GOT3 (cell line): ENCODE measurements at places on chromosomes 11 and 22.

DNA sequence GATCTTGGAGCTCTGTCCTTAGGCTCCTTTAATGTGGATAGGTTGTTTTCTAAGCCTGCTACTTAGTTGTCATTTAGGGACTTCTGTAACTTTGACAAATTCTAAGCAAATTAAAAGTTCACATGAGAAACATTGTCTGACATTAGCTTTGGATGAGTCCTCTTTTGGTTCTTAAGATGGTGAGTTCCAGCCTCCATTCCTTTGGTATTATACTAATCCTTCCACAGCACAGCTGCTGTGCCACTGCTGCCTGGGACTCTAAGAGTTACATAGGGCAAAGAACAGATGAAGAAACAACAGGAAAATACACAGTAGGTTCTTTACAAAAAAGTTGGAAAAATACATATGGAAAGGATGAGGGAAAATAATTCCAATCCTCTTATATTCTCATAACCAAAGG lies 25.3 kb upstream of the PIK3C2A start:
- no peak for DNase-seq

- DNase-seq: no peak
Observed at GRCh38 chr11:68783216-68783821, 32.0 kb upstream of the TESMIN start.

DNA sequence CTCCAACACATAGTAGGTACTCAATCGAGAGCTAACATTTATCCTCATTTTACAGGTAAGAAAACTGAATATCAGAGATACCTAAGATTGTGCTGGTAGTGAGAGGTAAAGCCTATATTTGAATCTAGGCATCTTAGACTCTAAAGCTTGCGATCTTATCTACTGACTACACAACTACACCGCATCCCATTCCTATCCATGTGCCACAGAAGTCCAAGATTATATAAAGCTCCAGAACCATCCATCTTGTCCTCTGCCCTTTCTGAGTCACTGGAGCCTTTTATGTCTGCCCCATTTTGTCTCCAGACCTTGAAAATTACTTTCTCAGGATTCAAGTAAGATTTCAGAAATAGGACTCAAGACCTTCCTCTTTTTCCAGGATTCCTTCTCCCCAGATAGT lies 84.4 kb downstream of the OR5AK2 start:
- no peak for DNase-seq

- no peak for DNase-seq
Observed at GRCh38 chr11:8937159-8937558, 4.4 kb upstream of the C11orf16 start.

- no peak for DNase-seq
Observed at GRCh38 chr22:46584081-46584921, 35.9 kb upstream of the GRAMD4 start.

GRCh38 chr11:8267280-8267679 lies 3.6 kb upstream of the LMO1 start:
- no peak for DNase-seq

DNA sequence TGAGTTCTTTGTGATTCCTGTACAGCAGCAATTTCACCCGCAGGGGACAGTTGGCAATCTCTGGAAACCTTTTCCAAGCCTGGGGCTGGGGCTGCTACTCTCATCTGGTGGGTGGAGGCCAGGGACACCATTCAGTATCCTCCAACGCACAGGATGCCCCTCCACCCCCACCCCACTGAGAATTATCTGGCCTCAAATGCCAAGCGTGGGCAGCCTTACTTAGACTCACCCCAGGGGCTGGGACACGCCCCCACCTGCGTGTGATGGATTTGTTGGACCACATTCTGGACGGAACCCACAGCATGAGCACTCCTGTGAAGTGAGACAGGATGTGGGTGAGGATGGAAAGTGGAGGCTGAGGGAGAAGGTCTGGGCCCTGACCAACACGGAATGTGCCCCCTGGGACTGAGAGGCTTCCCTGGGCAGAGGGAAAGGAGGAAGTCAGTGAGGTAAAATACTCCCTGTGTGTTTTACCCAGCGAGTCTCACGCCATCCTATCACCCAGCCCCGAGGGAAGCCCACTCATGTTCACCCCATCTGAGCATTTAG lies 13.7 kb downstream of the RASD2 start:
- DNase-seq: no peak

DNA sequence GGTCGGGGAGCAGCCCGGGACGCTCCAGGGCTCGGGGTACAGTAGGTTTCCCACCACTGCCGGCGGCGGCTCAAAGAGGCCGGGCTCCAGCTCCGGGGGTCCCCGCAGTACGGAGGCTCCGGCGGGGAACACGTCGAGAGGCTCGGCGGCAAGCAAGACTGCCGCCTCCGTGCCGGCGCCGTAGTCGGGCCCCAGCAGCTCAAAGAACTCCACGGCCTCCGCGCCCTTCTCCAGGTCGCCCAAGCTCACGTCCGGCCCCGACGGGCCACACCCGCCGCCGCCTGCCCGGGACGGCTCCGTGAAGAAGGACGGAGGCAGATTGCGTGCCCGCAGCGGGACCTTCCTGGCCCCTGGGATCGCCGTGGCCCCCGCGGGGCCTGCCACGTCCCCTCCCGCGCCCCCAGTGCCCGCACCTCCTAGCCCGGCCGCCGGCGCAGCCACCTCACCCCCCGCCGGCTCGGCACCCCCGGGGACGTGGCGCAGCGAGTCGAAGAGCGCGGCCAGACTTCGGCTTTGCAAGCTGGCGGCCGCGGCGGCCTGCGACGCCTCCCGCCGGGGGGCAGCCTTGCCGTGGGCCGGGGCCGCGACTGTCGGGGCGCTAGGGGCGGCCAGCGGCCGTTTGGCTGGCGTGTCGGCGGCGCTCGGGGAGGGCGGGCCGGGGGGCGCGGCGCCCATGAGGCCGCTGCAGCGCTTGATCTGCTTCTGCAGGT lies 775 bp downstream of the FAM181B start:
- no peak for DNase-seq

DNA sequence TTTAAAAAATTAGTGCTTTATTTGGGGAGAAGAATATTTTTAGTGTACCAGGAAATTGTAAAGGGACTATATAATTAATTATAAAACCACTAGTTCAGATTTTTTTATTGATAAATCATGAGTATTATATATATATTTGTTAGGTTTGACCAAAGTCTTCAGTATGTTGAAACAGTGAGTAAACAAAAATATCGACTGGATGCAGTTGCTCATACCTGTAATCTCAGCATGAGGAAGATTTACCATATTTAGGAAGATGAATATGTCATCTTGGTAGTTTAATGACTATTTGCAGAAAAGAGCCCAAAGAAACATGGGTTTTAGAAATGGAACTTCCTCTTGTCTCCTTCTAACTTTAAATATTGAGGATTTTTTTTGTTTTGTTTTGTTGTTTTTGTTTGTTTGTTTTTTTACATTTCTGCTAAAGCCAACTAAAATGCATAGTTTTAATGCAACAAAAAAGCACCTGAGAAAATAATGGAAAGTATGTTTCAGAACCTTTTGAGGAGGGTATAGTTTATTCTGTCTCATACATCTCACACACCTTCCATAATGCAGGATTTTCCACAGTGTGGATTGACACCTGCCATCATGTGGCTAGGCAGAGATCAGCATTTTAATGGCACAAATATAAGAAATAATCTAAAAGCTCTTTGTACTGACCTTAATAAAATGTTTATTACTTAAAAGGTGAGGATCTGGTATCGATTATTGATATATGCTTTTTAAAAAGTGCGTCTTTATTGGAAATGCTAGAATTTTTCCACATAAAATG lies 114.3 kb downstream of the ARHGAP42 start:
- DNase-seq: no peak

DNA sequence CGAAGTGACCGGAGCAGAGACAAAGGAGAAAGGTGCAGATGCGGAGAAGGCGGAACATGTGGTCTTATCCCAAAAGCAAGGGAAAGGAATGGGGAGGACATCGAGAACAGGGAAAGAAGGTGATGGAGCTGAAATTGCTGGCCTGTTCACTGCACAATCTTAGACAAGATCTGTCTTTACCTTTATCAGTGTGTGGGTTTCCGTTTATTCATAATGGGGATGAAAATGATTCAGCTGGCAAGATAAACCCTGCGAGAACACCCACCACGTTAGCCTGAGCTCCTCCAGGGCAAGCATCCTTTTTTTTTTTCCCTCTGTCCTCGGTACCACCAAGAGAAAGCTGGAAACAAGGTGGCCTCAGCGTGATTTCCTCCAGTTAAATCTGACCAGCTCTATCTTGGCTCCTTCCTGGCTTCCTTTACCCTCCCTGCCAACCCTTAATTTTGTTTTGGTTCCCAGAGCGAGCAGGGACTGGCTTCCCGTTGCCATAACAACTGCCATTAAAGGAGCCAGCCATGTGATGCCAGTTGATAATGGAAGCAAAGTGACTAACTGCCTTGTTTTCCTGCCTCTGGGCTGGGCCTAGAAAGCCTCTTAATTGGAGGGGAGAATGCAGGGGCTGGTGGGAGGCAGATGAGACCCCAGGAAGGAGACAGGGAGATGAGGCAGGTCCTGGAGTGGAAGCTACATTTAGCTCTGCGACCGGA lies 4.2 kb downstream of the SGSM1 start:
- no peak for DNase-seq

DNA sequence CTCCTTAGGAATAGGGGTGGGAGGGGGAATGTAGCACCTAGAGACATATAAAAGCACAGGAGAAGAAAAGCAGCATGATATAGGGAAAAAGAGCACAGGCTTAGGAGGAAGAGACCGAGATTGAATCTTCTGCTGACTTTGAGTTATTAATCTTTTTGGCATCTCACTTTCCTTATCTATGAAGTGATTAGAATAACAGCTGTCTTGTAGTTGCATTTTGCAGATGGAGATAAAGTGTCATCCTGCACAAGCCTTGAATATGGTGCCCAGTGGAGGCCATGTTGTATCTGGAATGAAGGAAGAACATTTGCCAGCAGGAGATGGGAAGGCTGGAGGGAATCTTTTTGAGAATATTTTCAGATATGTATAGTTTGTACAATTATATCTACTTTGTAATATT lies 594.7 kb downstream of the NELL1 start:
- no peak for DNase-seq

DNA sequence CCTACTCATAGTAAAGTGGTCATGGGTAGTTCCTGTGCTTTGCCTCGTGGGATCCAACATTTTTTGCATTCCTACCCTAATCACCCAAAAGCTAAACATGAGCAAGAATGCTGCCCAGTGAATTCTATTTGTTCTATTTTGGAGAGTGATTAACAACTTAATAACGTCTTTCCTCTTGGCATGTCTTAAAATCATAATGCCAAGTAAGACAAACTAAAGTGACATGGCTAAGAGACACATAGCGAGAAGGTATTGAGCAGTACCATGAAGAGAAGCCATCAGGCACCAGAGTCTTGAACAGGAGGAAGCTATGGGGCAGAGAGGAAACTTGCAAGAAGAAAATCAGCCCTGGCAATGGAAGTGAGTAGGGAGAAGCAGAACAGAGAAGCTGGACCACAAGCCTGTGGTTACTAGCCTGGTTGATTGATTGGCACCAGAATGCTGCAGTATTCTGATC lies 32.0 kb downstream of the EXPH5 start:
- DNase-seq: no peak

DNA sequence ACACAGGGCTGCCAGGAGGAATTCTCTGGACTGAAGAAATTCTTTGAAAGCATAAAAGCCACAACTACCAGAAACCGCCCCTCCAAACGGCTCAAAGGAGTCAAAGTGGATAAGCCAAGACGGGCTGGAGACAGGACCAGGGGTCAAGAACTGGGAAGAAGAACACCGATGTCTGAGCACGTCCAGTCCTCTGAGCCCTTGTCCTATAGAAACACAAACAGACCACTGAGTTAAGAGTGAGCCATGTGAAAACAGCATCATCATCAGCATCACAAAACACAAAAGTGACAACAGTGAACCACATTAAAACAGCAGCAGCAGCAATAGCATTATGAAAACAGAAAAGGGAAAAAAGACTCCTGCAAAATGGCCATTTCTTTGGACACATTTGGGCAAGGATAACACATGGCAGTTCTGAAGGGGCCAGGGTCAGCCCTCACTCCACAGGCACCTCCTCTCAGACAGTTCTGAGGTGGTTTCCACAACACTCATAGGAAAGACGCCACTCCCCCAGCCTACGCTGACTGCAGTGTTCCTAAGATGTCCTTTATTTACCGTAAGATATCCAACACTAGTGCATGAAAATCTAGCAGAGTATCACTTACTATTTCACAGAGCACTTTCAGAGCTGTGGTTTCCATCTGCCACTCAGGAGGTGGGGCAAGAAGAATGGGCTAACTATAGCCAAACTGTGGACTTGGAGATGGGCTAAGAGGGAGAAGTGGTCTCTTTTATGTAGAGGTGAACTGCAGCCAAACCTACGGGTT lies 28.6 kb upstream of the YPEL1 start:
- no peak for DNase-seq

- DNase-seq: no peak
Observed at GRCh38 chr11:117996058-117996457, 9.9 kb downstream of the IL10RA start.

GRCh38 chr11:124793466-124794278 lies 6.5 kb downstream of the MSANTD2 start:
- DNase-seq: no peak

DNA sequence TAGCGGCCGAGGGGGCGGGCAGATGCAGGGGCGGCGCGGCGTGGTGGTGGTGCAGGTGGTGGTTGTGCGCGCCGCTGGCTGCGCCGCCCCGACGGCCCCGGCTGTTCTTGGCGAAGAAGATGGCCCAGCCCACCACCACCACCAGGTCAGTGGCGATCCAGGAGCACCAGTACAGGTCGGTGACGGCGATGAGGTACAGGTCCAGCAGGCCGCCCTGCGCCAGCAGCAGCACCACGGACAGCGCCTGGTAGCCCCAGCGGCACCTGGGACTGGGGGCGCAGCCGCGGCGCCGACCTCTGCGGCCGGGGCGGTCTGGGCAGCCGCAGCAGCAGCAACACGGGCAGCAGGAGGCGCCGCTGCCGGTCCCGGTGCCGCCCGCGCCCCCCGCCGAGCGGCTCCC lies 879 bp downstream of the TMEM121B start:
- DNase-seq: no peak

DNA sequence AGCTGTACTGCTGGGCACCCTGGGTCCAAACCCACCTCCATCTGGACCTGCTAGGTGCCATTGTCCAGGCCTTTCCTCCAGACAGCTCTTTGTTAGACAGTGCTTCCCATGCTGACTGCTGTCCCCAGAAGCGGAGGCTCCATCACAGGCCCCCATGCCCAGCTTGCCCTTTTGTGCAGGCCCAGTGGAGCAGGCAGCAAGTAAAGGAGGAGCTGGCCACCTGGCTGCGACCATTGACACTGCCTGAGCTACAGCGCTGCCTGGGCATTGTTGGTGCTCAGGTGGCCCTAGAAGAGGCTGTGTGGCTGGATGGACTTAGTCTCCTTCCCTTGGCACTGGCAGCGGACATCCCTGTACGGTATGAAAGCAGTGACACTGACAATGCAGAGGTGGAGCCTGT lies 1.5 kb downstream of the DNHD1 start:
- no peak for DNase-seq

GRCh38 chr11:117868815-117869561 lies 7.5 kb downstream of the FXYD6 start:
- DNase-seq: no peak

- no peak for DNase-seq
Observed at GRCh38 chr11:122368796-122369195, 252.8 kb upstream of the BLID start.

- no peak for DNase-seq
Observed at GRCh38 chr11:76781046-76781801, 1.9 kb upstream of the TSKU start.

GRCh38 chr11:29200791-29201562 lies 815.9 kb downstream of the KCNA4 start:
- DNase-seq: no peak
